Skin of body (tissue), 3 donors: ENCODE measurements at places on chromosomes 2 and 18.

DNA sequence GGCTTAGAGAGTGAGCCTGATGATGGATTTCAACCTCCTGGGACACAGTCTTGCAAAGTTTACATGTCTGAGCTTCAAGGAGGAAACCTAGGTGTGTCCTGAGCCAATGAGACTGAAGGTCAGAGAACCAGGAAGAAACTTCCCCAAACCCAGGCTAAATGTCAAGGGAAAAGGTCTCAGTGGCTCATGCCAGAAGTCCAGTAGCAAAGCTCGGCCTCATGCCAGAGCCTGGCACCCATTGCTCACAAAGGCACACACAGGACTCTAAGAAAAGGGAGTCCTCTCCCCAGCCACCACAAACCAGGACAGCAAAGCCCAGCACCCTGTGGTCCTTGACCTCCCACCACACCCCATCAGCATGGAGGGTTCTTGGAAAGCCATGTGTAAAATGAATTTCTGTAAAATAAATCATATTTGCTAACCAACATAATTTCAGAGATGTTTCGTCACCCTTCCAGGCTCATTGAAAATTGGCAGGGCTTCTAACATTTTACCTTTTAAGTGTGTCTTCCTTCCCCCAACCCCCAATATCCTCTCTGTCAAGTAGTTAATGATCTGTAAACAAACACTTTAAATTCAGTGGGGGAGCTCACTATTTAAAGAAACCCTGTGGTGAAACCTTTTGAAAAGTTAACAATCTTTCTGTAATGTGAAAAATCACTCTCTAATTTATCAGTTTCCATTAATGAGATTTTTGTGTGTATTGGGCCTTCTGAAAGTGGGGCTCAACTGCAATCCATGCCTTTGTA lies 77.1 kb downstream of the BCL11A start:
- DNase-seq = no peak

GRCh38 chr2:152047824-152048471 lies 50.9 kb downstream of the CACNB4 start:
- no peak for DNase-seq

- no peak for DNase-seq
Observed at GRCh38 chr2:15684161-15685039, 92.7 kb downstream of the DDX1 start.

DNA sequence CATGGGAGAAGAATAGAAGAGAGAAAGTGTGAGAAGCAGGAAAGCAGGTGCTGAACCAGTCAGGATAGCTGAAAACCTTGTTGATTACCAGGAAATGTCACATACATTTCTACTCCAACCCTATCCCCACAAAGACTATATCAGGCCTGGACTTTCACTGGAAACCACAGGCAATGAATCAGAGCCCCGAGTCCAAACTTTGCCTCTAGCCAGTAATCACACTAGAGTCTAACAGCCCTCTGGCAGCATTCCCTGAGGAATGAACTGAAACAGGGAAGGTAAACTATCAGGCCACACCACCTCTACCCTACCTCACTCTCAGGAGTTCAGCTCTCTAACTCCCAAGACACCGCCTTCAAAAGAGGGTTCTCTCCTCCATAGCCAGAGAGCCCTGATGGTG lies 18.7 kb upstream of the IHH start:
- DNase-seq = no peak

- no peak for DNase-seq
Observed at GRCh38 chr2:106581328-106581727, 94.2 kb downstream of the CD8B2 start.

- no peak for DNase-seq
Observed at GRCh38 chr2:33452545-33452944, 23.9 kb upstream of the RASGRP3 start.

DNA sequence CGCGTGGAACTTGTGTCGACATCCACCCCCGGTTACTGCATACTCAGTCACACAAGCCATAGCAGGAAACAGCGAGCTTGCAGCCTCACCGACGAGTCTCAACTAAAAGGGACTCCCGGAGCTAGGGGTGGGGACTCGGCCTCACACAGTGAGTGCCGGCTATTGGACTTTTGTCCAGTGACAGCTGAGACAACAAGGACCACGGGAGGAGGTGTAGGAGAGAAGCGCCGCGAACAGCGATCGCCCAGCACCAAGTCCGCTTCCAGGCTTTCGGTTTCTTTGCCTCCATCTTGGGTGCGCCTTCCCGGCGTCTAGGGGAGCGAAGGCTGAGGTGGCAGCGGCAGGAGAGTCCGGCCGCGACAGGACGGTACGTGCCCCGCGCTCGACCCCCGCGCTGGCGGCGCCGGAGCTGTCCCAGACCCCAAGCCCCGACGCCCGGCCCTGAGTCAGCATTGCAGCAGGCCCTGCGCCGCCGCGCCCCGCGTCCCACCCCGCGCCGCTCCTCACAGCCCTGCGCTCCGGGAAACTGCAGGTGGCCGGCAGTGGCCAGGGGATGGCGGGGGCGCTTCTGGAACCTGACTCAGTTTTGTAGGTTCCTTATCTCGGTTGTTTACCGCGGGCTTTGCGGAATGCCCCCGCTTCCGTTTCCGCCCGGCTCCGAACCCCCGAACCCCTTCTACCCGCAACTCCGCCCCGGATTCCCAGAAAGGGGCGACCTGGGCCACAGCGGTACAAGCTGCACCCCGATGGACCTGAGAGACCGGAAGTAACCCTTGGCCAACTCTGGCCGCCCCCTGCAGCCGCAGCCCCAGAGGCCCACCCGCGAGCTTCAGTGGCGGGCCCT lies at the start of gene CFLAR:
CFLAR (plus strand) TSS at position 50 of the 844 bp plus-strand sequence. CDS start 13,702 bp downstream, outside the sequence.
- peak; percentile 29 for DNase-seq

DNA sequence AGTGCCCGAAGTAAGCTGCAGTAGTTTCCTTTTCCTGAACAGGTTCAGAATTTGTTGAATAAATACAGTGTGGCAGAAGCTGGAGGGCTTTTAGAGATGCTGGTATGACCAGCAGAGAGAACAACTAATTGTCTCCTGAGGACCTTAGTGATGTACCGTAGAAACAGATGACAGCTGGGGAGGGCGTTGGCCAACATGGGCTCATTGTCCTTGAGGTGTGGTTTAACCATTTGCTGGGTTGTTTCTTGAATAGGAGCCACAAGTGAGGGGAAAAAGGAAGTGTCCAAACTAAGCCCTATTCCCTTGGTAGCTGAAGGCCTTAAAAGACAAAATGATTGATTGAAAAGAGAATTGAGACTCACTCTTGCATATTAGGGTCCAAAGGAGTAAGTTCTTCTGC lies 11.7 kb upstream of the FAM228A start:
- DNase-seq = no peak

DNA sequence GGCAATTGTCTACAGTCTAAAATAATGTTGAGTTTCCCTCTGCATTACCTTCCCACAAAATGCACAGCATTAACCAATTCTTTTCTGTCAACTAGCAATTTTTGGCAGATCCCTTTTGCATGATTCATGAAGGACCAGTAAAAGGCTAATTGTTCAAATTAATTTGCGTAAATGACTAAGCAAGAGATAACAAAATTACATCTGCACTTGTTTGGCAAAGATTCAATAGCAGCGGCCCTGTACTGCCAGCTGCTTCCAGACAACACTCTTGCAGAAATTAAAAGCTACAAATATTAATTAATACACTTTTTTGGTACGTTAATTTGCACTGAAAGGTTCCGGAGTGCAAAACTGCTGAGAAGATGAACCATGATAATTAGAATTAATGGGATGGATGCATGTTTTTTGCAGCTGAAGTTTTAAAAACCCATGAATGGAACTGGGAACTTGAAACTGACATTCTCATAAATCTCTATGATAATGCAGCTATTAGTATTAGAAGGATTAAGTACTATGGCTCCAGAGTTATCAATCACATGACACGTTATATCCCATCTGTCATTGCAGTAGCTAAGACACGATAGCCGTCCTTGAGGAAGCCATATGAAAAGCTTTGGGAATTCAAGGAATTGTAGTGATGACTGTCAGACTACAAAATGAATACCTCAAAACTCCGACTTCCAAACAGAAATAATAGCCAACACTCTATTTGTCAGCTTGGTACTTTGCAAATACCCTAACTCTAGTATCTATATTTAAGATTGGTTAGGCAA lies 1268.3 kb upstream of the ACVR2A start:
- no peak for DNase-seq
